T-helper 17 cell (primary cell): ENCODE measurements at places on chromosomes 1 and 21. TPM values are rescaled to one million over a fixed set of nuclear protein-coding genes. Genes with fewer than 3 reads are reported as not detected.

DNA sequence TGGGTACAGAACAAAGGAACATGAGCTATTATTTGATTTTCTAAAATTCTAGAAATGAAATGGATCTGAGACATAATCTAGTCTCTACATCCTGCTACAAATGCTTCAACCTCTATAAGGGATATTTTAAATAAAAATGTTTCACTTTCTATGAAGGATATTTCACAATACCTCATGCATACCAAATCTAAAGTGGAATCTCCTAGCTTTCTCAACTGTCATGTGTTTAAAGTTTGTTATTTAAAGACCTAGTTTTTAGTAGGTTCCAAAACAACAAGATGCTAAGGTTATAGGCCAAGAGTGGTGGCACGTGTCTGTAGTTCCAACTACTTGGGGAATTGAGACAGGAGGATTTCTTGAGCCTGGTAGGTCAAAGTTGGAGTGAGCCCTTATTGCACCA, 47.6 kb downstream of the KDM5B start:
- DNase-seq, result no peak

DNA sequence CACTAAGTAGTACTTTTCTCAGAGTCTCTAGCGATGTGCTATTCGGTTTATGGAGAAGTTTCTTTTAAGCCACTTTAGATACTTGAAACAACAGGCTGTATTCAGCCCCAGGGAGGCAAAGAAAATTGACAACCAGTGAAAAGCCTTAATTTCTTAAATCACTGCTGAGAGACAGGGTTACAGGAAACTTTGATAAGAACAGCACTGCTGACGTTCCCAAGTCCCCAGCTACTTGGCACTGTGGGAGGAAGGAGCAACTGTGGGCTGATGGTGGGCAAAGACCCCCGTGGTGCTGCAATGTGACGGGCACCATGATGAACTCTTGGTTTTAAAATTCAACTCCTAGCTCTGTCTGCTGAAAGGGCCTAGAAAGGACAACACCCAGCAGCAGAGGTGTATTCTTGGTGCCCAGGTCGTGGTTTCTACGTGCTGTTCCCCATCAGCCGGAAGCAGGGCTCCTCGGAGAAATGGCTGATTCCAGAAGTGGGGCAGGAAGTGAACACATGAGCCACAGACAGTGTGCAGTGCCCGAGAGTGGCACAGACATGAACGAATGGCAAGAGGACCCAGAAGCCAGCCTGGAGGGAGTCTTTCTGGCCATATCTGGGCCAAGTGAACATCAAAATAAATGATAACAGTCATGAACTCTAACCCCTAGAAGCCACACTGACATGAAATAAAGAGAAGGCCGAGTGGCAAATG, 5.3 kb downstream of the PTTG1IP start:
- DNase-seq, result peak; percentile 55

GRCh38 chr1:31637915-31638673, 6.6 kb downstream of the PEF1 start:
- no peak for DNase-seq

DNA sequence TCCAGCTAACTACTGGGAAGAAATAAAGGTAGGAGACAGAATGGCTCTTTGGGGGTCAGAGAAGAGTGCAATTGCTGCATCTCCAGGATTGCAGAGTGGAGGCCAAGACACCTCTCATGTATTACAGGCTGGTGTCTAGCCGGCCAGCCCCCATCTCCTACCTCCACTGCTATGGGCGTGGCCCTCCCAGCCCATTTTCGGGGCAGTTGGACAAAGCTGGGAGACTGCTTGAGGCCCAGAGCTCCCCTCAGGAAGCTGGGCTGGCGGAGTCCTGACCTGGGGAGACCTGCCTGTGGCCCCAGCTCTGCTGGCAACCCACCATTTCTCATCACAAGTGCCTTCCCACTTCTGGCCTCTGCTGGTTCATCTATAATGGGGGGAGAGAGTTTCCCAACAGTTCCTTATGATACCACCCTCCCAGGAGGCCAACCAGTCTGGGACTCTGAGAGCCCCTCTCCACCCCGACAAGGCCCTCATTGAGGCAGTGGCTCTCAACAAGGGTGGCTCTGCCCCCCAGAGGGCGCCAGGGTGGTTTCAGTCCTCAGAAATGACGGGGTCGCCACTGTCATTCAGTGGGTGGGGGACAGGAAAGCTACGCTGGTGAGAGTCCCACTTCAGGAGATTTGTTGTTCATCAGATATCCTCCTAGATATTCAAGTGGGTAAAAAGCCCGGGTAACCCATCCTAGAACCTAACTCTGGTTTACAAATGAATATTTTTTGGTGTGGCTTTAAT, 11.5 kb downstream of the RAP1GAP start:
- no peak for DNase-seq

- DNase-seq, result no peak
Measured at GRCh38 chr1:81702079-81702715, 98.5 kb upstream of the ADGRL2 start.

GRCh38 chr1:24704411-24705259, 40.6 kb upstream of the CLIC4 start:
- no peak for DNase-seq

DNA sequence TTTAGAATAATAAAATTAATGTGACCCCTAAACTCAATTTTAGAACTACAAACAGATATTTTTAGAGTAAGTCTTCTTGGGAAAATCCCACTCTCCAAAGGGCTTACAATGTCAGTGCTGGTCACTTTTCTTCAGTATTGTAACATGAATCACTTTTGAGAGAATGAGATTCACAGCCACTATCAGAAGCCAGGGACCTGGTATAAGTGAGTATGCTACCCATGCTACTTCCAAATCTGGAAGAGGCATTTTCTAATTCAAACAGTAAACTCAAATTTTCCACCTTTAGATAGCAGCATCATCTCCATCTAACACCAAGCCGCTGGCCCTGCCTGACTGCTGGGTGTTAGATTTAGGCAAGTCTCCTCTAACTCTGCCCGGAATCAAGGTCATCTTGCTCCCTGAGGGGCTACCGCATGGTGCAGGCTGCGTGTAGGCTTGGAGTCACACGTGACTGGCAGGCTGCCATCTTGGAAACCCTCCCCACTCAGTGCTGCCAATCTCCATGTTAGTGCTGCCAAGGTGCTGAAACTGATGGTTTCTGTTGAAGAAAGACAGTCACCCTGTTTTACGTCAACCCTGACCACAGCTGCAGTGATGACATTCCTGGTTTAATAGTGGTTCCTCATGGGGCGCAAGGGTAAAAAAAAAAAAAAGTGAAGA, 882.9 kb upstream of the B3GALT2 start:
- no peak for DNase-seq

- no peak for DNase-seq
Measured at GRCh38 chr1:212771341-212771740, 20.2 kb downstream of the NSL1 start.

- DNase-seq, result no peak
Measured at GRCh38 chr1:163877016-163877415, 555.3 kb downstream of the NUF2 start.

- DNase-seq, result no peak
Measured at GRCh38 chr1:245051349-245052221, 103.2 kb upstream of the KIF26B start.

GRCh38 chr1:224377676-224378006, 21.0 kb downstream of the CNIH4 start:
- no peak for DNase-seq

- no peak for DNase-seq
Measured at GRCh38 chr1:29392486-29393450, 156.4 kb downstream of the PTPRU start.

GRCh38 chr1:219659684-219660083, 46.8 kb upstream of the ZC3H11B start:
- DNase-seq, result no peak

GRCh38 chr21:15904389-15904788, 174.6 kb downstream of the USP25 start:
- DNase-seq, result no peak

DNA sequence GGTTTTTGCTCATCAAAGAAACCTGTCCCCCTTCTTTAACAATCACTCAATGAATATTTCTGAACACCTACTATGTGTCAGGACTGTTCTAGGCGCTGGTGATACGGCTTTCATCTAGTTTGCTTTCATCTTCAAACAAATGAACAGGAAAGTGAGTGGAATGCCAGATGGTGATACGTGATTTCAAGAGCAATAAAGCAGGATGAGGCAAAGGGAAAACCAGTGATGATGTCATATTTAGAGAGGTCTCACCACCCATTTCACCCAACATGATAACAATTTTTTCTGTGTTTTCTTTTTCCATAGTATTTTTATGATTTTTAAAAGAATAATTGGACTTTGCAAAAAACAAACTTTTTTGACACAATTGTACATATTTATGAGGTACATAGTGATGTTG, 11.3 kb upstream of the SLC6A17 start:
- no peak for DNase-seq

DNA sequence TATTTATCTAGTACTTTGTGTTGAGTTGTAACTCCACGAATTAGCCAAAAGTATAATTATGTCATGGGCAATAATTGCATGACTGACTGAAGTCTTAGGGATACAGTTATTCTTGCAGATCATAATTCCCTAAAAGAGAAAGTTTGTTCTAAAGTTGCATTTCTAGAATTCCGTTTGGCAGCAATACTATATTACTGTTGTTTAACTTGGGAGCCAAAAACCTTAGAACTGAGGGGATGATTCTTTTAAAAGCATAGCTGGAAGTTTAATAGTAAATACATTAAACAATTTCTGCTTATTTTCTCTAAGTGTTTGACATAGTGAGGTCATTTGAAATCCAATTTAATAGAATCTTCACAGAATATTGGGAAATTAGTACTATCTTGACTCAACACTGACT, 356.4 kb upstream of the ADAMTS5 start:
- no peak for DNase-seq

DNA sequence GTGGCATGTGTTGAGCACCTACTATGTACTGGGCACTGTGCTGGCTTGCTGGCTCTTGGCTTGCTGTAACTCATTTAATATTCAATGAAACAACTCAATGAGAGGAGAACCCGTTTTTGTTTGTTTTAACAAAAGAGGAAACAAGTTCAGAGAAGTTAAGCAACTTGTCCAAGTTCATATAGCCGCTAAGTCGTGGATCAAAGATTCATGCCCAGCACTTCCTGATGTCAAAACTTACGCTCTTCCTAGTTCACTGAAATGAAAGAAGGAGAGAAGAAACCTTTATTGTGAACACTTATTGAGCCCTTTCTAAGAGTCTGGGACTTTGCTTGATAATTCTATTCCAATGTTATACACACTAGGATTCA, 475.9 kb downstream of the PTPRU start:
- DNase-seq, result no peak

DNA sequence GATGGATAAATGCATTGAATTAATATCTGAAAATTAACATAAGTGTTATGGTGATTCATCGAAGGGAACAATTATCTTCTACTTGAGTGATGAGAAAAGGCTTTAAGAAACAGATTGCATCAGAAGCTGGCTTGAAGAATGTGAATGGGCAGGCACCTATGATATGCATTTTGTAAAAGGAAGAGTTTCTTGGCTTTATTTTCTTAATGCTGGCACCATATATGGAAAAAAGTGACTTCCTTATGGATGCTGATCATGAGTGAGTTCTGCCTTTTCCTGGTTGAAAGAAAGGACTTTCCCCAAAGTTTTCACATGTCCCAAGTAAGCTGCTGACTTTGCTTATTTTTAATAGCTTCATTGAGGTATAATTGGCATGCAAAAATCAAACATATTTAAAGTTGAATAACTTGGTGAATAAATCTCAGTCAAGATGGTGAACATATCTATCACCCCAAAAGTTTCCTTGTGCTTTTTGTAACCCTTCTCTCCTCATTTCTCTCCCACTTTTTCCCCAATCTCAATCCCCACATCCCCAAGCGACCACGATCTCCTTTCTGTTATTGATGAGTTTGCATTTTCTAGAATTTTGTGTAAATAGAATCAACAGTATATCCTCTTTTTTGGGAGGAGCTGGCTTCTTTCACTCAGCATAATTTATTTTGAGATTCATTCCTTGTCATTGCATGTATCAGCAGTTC, 74.2 kb downstream of the SPATA46 start:
- DNase-seq, result no peak

- DNase-seq, result no peak
Measured at GRCh38 chr1:145804235-145805045, 19.5 kb downstream of the RNF115 start.

DNA sequence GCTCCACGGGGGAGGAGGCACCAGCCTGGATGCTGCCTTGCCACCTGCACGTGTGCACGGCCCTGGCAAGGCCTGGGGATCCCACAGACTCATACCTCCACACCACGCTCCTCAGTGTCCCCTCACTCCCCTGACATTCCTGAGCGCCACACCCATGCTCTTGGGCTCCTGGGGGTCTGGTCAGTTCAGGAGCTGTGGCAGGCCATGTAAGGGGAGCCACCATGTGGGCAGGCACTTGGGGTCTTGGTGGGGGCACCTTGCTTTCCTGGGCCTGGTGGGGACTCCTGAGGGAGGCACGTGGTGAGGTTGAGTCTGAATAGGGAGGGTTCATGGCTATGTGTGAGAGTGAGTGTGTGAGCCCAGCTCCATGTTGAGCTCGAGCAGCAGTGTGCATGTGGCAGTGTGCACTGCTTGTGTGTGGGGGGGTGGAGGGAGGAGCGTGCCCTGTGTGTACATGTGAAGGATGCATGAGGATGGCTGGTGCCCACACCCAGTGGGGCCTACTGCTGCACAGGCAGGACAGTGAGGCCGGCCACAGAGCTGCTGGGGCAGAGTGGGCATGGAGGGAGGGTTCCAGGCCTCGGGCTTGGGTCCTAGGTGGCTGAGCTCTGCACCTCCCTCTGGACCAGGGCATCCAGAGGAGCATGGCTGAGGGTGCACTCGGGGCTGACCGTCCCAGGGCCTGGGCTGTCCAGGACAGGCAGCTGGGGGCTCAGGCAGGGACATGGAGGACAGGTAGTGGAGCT, 1.6 kb downstream of the GJC2 start:
- no peak for DNase-seq

DNA sequence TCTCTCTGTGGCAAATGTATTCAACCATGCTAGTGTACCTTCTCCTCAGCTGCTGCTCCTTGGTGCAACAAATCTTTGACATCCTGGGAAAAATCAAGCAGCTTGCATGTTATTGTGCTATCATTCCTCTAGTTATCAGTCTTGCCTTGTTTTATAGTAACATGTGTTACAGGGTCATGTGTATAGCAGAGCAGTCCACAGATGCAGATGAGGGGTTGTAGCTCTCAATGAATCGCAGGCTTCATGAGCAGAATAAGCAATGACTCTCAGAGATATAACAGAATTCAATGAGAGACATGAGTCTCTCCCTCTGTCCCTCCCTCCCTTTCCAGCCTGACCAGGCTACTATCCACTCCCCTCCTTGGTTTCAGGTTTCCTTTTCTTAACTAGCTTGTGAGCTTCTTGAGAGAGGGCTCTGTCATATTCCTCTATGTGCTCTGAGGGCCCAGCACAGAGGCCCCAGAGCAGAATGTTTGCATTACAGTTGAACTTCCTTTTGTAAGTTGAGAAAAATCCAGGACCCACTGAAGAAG, 15.1 kb upstream of the JUN start:
- DNase-seq, result no peak

- DNase-seq, result no peak
Measured at GRCh38 chr1:60924964-60925798, 157.2 kb upstream of the NFIA start.

The SOX13 gene
- total RNA-seq, result 6.3 TPM

The CYYR1 gene
- not detected for total RNA-seq

The ABCD3 gene
- total RNA-seq, result 17.1 TPM

The CSMD2 gene
- not detected for total RNA-seq

The GBP4 gene
- 35.9 TPM for total RNA-seq
